Activated CD4-positive, alpha-beta T cell treated with anti-CD3 and anti-CD28 coated beads for 48 hours (primary cell): ENCODE measurements at places on chromosomes 13 and 19.

GRCh38 chr13:36115306-36115705, 15.9 kb downstream of the DCLK1 start:
- no peak for DNase-seq

DNA sequence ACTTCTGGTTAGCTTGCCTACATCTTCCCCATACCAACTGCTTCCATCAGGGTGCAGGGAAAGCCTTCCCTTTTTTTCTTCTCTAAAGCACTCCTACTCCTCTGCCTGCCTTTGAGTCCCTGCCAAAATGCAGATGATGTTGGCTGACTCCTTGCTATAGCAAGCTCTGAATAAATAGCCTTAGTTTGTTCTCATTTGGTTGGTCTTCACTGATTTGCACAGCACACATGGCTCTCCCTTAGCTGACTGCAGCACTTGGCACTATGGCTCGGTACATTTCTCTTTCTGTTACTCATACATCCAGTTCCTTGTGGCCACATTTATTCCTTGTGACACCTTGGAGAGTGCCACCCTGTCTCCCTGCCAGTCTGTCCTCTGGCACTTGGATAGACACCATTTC, 249.8 kb downstream of the DCLK1 start:
- DNase-seq: no peak

- DNase-seq: no peak
These were observed 172.4 kb downstream of the LACC1 start for GRCh38 chr13:44051918-44052675.

DNA sequence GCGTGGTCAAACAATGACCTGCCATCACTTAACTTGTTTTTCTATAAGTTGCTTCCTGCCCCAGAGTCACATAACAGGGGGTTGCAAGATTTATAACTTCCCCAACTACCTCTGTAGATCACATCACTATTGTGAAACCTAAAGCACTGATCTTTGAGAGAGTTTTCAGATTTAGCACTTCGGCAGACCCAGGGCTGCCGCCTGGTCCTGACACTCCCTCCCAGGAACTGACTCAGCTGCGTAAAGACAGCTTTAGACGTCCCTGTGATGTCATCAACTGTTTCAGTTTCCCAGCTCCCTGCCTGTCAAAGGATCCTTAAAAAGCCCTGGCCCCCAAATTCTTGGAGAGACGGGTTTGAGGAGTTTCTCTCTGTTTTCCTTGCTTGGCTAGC, 33.3 kb downstream of the IGFL2 start:
- peak; percentile 48 for DNase-seq

- DNase-seq: no peak
These were observed 17.7 kb downstream of the PLEKHF1 start for GRCh38 chr19:29683009-29683408.

- DNase-seq: peak; percentile 89
These were observed 83.9 kb downstream of the GNG7 start for GRCh38 chr19:2618611-2619010.

DNA sequence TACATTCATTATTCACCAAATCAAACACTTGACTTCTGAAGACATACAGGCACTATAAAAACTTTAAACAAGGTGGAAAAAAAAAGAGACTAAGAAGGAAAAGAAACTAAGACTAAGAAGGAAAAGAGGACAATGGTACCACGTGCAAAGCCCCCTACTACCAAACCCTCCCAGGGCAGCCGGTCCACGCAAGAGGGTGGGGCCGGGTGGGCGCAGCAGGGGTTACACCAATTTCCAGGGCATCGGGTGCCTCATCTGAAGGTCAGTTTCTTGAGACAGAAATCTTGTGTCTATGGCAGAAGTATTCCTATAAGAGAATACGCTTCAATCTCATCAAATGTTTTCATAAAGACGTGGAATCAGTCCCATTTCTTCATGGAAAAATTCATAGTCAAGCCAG, 131.5 kb downstream of the NUFIP1 start:
- no peak for DNase-seq

- no peak for DNase-seq
These were observed 18.5 kb downstream of the POU2F2 start for GRCh38 chr19:42113641-42114348.

- DNase-seq: no peak
These were observed 17.3 kb downstream of the SBK2 start for GRCh38 chr19:55519451-55520311.

GRCh38 chr19:35208121-35208520, 20.4 kb downstream of the FAM187B start:
- DNase-seq: no peak

DNA sequence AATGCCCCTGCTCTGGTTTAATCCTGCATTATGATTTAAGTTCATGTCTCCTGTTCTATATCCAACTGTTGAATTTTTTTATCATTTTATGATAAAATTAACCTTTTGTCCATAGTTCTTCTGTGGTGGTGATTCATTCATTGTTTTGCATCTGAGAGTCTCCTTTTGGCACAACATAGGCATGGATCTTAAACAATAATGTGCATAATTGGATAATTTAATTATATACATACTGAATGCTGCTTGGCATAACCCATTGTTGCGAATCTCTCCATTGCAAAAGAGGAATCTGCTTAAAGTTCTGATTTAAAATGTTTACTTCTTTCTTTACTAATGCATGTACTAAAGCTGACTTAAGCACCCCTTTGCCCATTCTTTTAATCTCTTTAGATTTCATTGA, 2788.4 kb downstream of the PCDH9 start:
- no peak for DNase-seq

DNA sequence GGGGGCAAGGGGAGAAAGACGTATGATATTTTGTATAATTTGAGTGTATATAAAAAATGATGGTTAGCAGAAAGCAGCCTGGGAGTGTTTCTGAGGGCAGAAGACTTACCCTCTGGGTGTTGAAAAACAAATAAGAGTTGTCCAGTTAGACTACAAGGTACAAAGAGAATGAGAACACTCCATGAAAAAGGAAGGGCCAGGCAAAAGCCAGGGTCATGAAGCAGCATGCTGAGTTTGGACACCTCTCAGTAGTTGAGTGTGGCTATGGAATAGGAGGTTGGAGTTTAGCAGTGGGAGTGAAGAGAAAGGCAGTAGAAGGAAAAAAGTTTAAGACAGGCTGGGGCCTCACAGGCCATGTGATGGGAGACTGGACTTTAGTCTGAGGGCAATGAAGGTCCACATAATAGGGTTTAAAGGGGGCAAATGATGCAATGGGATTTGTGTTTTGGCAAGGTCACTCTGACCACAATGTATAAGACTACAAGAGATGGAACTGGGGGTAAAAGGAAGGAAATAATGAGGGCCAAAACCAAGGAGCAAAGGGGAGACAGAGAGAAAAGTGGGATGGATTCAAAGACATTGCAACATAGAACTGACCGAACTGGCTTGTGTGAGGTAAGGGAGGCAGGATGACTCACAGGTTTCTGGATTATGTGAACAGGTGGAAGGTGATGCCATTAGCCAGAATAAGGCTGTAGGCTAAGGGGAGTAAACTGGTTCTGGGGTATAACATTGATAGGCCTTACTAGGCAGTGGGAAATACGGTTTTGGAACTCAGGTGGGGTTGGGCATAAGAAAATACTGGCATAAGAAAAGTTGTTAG, 76.6 kb downstream of the SERP2 start:
- DNase-seq: no peak

- DNase-seq: no peak
These were observed 51.4 kb upstream of the PSG8 start for GRCh38 chr19:42816894-42817293.

DNA sequence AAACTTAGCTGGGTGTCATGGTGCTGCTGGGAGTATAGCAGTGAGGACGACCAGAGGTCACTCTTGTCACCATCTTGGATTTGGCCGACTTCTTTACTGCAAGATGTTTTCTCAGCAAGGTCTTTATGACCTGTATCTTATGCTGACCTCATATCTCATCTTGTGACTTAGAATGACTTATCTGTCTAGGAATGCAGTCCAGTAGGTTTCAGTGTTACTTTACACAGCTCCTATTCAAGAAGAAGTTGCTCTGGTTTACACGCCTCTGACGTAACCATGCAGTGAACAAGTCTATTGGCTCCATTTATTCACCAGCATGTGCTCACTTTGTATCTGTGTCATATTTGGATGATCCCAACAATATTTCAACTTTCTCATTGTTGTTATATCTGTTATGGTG, 26.7 kb downstream of the ZNF850 start:
- no peak for DNase-seq

- no peak for DNase-seq
These were observed 68.9 kb upstream of the TDRD3 start for GRCh38 chr13:60328073-60328472.

- no peak for DNase-seq
These were observed 105.4 kb upstream of the MBNL2 start for GRCh38 chr13:97116754-97117153.

DNA sequence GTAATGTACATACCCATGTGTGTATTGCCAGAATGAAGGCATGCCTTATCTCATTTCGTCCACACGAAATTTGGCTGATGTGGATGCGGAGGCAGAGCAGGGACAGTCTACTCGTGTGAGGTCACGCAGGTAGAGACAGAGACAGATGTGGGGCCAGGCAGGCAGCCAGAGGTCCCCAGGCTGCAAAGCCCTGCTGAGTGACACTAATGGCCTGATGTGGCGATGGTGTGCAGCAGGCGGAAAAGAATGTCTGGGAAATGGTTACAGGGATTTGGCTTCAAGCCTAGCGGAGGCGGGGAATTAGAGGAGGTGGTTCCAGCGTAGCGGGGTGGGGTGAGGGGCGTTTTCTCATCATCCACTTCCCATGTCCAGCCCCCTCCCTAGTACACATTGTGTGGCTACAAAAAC, 4.2 kb upstream of the IZUMO2 start:
- no peak for DNase-seq

DNA sequence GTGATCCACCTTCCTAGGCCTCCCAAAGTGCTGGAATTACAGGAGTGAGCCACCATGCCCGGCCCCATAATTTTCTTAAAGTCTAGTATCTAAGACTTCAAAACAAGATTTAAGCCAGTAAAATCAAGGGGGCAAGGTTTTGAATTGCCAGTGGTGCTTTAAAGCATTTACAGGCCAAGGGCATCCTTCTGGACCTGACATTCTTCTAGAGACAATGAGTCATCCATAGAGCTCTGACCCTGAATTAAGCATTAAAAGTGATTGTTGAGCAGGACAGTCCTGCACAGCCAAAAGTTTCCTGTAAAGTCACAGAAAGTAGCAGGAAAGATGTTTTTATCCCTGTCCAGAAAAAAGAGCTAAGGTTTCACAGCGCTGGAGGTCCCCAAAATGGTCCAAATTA, 50.9 kb upstream of the ATP12A start:
- DNase-seq: no peak

- no peak for DNase-seq
These were observed 2.8 kb downstream of the WTIP start for GRCh38 chr19:34484328-34484727.

DNA sequence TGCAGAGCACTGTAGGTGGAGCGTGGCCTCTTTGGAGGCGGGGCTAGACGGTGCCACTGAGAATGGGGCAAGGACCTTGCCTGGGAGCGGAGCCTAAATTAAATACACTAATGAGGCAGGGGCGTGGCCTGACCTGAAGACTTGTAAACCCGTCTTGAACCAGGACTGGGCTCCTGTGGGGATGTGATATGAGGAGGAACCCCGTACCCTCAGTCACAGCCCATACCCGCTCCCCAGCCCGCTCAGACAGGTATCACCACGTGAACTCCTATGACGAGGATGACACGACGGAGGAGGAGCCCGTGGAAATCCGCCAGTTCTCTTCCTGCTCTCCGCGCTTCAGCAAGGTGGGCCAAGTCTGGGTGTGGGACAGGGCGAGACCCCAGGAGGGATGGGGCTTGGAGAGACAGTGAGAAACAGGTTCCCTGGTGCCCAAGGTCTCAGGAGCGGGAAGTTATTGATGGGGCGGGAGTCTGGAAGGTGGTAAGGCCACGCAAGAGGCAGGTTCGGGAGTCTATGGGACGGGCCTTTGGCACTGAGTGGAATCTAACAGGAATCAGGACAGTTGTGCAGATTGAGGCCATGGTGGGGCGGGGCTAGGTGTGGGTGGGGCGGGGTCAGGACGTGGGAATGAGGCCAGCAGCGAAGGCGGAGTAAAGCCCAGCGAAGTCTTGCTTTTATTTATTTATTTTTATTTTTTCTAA, 14.7 kb downstream of the DNASE2 start:
- DNase-seq: no peak

DNA sequence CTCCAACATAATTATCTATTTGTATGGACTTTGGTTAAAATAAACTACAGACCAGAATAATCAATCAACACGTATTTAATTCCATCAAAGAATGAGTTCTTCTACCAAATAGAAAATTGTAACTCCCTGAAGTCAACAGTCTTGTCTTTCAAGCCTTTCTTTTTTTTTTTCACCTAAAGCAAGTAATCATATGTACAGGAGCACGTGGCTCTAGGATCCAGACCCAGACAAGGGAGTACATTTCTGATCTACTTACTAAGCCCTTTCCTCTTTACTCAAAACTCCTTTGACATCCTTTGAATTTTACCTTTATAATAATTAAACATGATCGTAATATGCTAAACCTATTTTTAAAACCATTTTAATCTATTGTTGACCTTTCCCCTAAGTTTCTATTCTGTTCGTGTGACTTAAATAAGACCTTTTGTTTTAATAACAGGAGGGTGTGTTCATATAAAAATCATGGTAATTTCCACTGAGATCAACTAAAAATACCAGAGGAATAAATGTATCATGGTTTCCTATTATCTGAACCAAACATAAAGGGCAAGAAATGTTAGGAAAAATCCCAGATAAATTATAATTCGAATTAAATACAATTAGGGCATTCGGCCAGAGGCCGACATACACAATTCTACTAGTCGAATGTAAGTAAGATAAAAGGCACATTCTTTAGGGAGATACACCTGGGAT, 1.7 kb downstream of the SLC7A1 start:
- DNase-seq: no peak

DNA sequence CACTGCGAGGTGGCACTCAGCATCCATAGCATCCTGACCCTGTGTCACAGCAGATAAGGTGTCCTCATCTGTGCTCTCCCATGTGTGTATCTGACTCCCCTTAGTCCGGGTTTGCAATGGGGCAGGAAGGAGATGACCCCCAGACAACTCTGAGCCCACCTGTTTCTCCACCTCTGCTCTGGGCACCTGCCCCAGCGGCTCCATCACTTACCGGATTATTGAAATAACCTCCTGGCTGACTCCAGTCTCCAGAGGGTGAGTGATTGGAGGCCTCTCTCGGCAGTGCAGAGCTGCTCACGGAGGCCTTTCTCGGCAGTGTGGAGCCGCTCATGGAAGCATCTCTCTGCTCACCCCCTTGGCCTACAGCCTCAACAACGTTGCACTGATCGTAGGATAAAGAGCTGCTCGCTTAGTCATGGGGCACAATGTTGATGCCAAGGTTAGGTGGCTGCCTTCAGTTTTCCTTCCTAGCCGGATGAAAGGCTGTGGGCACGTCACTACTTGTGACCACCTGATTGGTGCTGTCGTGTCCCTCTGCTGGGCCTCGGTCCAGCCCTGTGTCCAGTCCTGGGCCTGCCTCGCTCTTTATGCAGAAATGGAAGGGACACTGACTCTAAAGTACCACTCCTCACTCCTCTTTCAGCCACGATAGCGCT, 67.6 kb downstream of the TEX29 start:
- no peak for DNase-seq

GRCh38 chr13:32639502-32640105, 53.4 kb downstream of the PDS5B start:
- peak; percentile 49 for DNase-seq
